Suppressor macrophage treated with lipopolysaccharide for 1 hour (primary cell): ENCODE measurements at places on chromosomes 11 and 22.
A peak's percentile ranks its signal among the peaks of the same experiment; 100 is the strongest.

DNA sequence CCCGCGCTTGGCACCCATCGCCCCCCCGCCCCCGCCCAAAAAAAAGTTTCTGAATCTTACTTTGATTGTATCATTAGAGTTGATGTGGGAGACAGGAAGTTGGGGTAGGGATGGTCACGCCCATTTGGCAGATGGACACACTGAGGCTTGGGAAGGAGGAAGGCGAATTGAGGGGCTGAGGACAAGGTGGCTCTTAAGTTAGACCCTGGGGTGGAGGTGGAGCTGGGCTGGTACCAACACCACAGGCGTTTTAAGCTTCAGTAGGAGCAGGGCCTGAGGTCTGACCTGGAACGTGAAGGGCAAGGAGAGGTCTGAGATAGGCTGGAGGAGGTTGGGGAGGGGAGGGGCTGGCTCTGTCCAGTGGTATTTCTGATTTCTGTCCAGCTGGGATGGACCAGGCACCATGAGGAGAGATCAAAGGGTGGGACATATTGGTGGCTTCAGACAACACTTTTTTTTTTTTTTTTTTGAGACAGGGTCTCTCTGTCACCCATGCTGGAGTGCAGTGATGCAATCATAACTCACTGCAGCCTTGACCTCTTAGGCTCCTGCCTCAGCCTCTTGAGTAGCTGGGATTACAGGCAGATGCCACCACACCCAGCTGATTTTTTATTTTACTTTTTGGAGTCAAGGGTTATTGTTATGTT lies 799 bp upstream of the CDC42BPG start:
- DNase-seq: peak; percentile 17

DNA sequence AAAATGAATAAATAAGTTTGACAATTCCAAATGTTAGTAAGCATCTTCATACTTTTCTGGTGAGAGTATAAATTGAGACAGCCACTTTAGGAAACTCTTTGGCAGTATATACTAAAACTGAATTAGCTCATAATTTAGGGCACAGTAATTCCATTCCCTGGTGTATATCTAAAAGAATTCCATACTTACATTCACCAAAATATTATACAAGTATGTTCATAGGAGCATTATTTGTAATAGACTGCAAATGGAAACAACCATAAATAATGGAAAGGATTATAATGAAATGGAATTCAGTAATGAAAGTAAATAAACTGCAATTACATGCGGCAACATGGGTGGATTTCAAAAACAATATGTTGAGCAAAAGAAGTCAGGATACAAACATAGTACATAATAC lies 315.8 kb upstream of the LRRC4C start:
- DNase-seq: no peak

DNA sequence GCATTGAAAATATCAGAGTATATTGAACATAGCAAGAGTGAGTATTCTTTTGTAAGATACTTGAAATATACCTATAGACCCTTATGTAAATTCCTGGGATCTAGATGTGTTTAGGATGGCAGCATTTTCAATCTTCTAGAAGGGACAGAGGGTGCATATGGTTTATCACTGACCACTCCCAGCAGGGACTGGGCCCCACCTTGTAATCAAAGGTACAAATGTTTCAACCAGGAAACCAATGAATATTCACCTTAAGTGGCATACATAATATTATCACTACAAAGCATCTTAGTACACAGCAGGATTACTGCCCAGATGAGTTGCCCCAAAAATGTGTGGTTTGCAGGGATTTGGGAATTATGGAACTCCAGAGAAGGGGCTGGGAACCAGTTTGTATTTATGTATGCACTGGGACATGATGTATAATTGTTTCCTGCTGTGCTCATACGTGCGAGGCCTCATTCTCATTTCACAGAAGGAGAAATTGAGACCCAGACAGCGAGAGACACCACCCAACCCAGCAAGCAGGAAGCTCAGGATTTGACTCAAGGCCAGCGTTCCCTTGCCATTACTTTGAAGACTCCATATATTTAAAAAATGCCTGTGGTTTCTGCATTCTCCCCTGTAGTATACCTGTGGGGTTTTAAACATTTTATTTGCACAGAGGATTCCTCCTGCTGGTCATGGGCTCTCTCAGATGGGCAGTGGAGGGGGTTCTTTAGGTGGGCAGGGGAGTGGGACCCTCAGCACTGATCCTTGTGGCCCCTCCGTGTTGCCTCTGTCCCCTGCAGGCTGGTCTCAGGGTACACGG lies 5.2 kb downstream of the APOL4 start:
- DNase-seq: no peak

DNA sequence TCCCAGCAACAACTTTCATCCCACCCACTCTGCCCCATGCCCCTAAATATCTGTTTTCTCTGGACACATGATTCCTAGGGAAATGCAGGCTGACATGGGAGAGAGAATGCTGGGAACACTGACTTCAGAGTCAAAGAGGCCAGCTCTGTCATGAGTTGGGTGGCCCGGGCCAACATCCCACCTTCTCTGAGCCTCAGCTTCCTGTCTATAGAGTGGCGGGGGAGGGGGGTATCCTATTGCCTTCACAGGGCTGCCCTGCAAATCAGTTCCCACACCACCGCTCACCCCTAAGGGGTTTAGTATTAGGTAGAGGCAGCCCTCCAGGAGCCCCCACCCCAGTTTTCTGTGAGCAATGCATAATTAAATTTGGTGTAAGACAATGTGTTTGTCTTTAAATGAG lies 175.0 kb upstream of the NCAM1 start:
- no peak for DNase-seq

GRCh38 chr11:74731301-74732094 lies at the start of gene CHRDL2:
TSS of gene CHRDL2 (minus strand) at chr11:74731426. CDS start at chr11:74730888, 538 bp downstream.
- peak; percentile 38 for DNase-seq

GRCh38 chr11:6459099-6459450 lies 14.7 kb downstream of the TRIM3 start:
- no peak for DNase-seq

DNA sequence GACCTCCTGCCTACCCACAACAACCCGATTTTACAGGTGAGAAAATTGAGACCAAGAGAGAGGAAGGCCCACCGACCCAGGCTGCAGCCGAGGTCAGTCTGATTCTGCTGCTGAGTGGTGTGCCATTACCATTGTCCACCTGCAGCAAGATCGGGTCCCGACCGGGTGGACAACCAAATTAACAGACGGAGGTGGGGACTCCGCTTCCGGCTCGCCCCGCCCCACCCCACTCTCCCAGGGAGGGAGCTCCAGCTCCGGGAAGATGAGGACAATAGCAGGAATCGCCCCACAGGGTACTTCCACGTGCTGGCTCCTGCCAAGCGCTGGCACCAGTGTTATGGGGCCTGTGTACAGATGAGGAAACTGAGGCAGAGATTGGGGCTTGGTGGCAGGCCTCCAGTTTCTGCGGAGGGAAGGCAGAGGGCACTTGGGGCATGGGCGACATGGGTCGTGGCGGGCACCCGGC lies 425 bp upstream of the KDELR3 start:
- DNase-seq: no peak

GRCh38 chr11:28838741-28839140 lies 730.6 kb downstream of the METTL15 start:
- no peak for DNase-seq
